ENCODE measurements at places on chromosomes 12 and 14.

DNA sequence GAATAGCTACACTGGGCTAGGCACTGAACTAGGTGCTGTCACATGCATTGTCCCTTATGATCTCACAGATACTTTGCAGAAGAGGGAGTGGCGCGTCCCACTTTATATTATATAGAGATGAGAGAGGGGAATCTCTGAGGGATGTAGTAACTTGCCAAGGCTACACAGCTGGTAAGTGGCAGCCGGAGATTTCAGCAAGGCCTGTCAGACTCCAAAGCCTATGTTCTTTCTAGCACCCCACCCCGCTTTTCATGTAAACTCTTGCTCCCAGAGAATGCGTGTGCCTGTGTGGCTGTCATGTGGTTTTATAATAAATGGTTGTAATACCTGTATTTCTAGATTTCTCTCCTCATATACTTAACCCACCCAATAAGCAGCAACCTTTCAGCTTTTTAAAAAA lies 39.1 kb downstream of the WDR20 start:
- no peak for DNase-seq

DNA sequence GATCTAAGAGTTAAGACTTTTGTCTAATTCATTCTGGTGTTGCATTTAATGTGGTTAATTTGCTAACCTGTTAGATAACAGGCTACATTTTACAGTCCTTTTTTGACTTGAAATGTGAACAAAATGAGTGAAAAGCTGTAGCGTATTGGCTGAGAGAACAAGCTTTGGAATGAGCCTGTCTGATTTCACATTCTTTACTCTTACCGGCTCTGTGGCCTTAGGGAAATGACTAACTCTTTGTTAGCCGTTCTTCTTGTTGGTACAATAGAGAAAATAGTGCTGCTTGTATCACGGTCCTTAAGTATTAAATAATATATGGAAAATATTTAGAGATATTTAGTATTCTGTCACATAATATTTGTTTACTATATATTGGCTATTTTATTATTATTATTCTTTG lies 1.9 kb downstream of the MNAT1 start:
- DNase-seq = no peak

DNA sequence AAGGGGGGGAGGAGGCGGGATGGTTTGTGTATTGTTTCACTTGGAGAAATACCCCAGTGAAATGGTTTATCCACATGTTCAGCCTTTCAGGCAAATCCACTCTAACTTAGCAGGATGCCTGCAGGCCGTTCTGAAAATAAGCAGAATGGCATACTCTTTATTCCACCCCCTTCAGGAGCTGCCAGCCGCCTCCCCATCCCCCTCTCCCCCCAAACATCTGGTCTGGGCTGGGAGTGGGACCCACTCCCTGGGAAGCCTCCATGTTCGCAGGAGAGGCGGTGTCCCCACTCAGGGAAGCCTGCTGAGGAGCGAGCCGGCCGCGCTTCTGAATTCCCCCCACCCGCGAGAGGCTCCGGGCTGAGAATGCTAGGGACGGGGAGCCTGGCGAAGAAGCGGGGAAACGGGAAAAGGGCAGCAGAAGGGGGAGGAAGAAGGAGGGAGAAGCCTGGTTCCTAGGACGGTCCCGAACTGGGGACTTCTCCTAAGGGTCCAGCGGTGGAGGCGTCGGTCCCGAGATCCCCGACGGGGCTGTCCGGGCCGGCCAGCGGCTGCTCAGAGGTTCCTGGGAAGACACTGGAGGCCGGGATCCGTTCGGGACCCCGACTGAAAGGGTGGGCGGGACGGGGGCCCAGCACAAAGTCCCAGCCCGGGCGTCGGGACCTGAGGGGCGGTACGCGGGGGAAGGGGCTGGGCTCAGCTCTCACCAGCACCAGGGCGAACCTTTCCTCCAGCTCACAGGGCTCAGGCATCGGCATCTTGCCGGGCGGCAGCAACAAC lies 666 bp downstream of the FMNL3 start:
- no peak for DNase-seq

DNA sequence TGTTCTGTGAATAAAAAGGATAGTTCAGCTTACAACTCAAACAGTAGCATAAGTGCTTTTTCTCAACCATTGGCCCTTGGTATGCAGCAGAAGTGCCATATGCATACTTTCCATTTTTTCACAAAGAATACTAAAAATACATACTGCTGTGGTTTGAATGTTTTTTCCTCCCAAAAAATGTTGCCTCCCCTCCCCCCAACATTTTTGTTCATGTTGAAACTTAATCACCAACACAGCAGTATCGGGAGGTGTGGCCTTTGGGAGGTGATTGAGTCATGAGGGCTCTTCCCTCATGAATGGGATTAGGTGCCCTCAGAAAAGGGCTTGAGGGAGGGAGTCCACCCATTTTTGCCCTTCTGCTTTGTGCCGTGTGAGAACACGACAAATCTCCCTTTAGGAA lies 198.6 kb downstream of the ESR2 start:
- no peak for DNase-seq

- no peak for DNase-seq
These were observed 33.4 kb downstream of the SLC11A2 start for GRCh38 chr12:50992819-50993218.

DNA sequence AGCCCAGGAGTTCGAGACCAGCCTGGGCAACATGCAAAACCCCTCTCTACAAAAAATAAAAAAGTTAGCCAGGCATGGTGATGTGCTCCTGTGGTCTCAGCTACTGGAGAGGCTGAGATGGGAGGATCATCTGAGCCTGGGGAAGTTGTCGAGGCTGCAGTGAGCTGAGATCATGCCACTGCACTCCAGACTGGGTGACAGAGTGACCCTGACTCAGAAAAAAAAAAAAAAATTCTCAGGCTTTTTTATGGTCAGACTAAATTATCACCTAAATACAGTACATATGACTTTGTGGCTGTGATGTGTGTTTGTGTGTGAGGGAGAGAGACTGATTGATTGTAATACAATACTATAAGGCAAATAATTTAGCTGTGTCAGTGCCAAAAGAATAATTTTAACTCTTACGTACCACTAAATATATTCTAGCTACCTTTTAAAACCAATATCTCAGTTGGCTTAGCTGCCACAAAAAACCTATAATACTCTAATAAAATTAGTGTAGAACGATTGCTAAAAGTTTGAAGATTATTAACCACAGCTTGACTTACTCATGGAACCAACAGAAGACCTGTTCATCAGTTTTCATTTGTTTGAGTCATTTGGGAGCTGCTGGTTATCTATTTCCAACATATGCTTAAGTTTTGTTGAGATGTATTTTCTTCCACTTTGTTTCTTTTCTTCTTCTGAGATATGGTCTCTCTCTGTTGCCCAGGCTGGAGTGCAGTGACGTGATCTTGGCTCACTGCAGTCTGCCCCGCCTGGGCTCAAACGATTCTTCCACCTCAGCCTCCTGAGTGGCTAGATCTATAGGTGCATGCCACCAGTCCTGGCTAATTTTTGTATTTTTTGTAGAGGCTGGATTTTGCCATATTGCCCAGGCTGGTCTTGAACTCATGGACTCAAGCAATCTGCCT lies 58.0 kb downstream of the DIP2B start:
- no peak for DNase-seq

Data from CD4-positive, alpha-beta T cell treated with Interleukin-1 beta for 1 hour (primary cell).